Mesenchymal stem cell (in vitro differentiated cells and primary cell): ENCODE measurements at places on chromosomes 1 and 21.

GRCh38 chr1:71298633-71299032 lies 217.8 kb upstream of the ZRANB2 start:
- no peaks in the 10 kb centered on the region for H3K4me1 ChIP-seq
- H3K4me3 ChIP-seq, result no peak overlapping the region
- no peak for DNase-seq
- no peaks in the 10 kb centered on the region for H3K27me3 ChIP-seq

DNA sequence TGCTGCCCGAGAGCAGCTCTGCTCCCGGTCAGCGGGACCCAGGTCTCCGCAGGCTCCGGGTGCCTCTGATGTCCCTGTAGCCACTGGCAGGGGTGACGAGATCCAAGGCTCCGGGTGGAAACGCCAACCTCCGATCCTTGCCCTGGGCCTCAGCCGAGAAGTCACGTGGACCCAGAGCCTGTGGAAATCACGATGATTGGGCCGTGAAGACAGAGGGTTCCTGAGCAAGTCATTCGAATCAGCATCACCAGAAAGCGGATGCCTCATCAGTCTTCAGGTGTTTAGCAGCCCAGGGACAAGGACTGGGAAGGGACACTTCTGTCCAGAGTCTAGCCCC lies 12.5 kb downstream of the LRRC3 start:
- DNase-seq, result no peak
- H3K27me3 ChIP-seq, result peaks cover 3% of the 10 kb centered on the region
- H3K27ac ChIP-seq, result no peak overlapping the region
- H3K4me1 ChIP-seq, result no peaks in the 10 kb centered on the region
- no peaks in the 10 kb centered on the region for H3K36me3 ChIP-seq

DNA sequence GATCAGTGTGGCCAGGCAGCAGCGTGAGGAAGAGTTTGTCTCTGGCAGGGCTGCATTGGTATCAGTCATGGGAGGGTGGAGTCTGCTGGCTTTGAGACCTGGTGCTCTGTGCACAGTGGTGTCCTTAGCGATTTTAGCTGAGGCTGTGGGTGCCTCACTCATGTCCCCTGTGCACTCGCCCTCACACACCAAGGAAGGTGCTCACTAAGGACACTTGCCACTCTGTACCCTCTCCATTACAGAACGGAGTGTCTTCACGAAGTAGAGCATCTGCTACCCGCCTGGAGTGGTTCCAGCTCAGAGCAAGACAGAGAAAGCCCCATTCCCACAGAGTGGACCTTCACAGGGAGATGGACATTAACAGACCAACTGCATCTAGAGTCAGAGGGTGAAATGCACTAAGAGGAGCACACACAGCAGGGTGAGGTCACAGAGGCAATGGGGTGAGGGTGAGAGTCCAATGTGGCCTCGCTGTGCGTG lies 117.9 kb downstream of the MATN1 start:
- H3K27ac ChIP-seq, result no peak overlapping the region
- H3K4me1 ChIP-seq, result no peaks in the 10 kb centered on the region
- no peak for DNase-seq
- no peak overlapping the region for H3K4me3 ChIP-seq

GRCh38 chr1:221672965-221673364 lies 68.9 kb downstream of the DUSP10 start:
- H3K27ac ChIP-seq, result no peak overlapping the region
- H3K4me3 ChIP-seq, result no peak overlapping the region
- H3K27me3 ChIP-seq, result no peaks in the 10 kb centered on the region
- no peak for DNase-seq
- H3K36me3 ChIP-seq, result no peaks in the 10 kb centered on the region

GRCh38 chr1:65277605-65278347 lies 31.6 kb upstream of the DNAJC6 start:
- H3K27ac ChIP-seq, result no peak overlapping the region
- H3K4me3 ChIP-seq, result no peak overlapping the region
- H3K36me3 ChIP-seq, result no peaks in the 10 kb centered on the region
- no peaks in the 10 kb centered on the region for H3K27me3 ChIP-seq

GRCh38 chr1:31714442-31715086 lies 10.7 kb upstream of the COL16A1 start:
- H3K4me3 ChIP-seq, result peak overlapping the region; percentile 73
- peaks cover 27% of the 10 kb centered on the region for H3K4me1 ChIP-seq
- no peaks in the 10 kb centered on the region for H3K36me3 ChIP-seq
- peak overlapping the region; percentile 55 for H3K27ac ChIP-seq
- peaks cover 28% of the 10 kb centered on the region for H3K27me3 ChIP-seq

GRCh38 chr1:53356637-53357036 lies 28.8 kb upstream of the LRP8 start:
- peaks cover 3% of the 10 kb centered on the region for H3K27me3 ChIP-seq
- DNase-seq, result no peak
- no peaks in the 10 kb centered on the region for H3K4me1 ChIP-seq
- no peaks in the 10 kb centered on the region for H3K36me3 ChIP-seq
- no peak overlapping the region for H3K4me3 ChIP-seq

GRCh38 chr1:170215072-170215885 lies 69.5 kb downstream of the NTMT2 start:
- no peaks in the 10 kb centered on the region for H3K4me1 ChIP-seq
- no peak overlapping the region for H3K4me3 ChIP-seq
- H3K27me3 ChIP-seq, result no peaks in the 10 kb centered on the region
- no peak overlapping the region for H3K27ac ChIP-seq

GRCh38 chr1:82486468-82486867 lies 685.7 kb downstream of the ADGRL2 start:
- H3K36me3 ChIP-seq, result no peaks in the 10 kb centered on the region
- no peak for DNase-seq
- peaks cover 2% of the 10 kb centered on the region for H3K4me1 ChIP-seq
- no peak overlapping the region for H3K4me3 ChIP-seq

DNA sequence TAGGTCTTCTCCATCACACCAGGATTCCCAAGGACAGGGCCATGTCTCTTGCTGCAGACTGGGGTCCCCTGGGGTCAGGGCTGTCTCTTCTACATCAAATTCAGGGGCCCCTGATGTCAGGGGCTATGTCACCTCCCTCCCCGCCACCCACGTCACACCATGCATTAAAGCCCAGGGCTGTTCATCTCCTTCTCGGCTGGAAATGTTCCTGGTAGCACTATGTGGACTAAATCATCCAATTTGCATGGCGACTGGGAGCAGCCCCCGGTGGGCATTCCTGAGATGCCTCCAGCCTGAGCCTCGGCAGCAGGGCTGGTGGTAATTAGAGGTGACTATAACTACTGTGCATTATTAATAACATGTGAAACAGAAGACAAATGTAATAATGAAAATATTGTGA lies 151.7 kb upstream of the HMGB4 start:
- H3K27ac ChIP-seq, result no peak overlapping the region
- no peaks in the 10 kb centered on the region for H3K27me3 ChIP-seq
- H3K4me1 ChIP-seq, result no peaks in the 10 kb centered on the region
- no peak for DNase-seq
- H3K4me3 ChIP-seq, result no peak overlapping the region

GRCh38 chr1:178450871-178451270 lies 45.9 kb downstream of the CLEC20A start:
- H3K4me1 ChIP-seq, result no peaks in the 10 kb centered on the region
- no peaks in the 10 kb centered on the region for H3K27me3 ChIP-seq
- H3K27ac ChIP-seq, result no peak overlapping the region
- no peak overlapping the region for H3K4me3 ChIP-seq
- H3K36me3 ChIP-seq, result peaks cover 71% of the 10 kb centered on the region

DNA sequence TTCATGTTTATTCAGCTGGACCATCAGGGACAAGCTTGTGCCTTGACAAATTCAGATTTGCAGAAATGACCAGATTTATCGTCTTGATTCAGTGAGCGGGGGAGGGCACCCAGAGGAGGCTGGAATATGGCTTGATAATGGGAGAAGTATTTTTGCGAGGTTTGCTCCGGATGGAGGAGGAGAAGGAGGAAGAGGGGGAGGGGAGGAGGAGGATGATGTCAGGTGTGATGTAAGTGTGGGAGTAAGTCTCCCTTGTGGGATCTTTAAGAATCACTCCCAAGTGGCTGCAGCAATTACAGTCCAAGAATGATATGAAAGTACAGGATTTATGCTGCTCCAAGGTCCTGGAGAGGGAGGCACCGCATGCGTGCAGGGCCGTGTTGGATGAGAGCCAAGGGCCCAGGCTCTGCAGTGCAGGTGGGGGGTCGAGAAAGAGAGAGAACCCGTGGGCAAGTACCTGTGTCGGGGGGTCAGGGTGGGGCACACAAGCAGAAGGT lies 5.6 kb upstream of the ZNF496 start:
- no peak overlapping the region for H3K27ac ChIP-seq
- no peaks in the 10 kb centered on the region for H3K27me3 ChIP-seq
- no peak overlapping the region for H3K4me3 ChIP-seq
- H3K4me1 ChIP-seq, result peaks cover 34% of the 10 kb centered on the region
- no peak for DNase-seq

GRCh38 chr1:152654110-152654509 lies 9.1 kb upstream of the LCE2D start:
- no peaks in the 10 kb centered on the region for H3K36me3 ChIP-seq
- no peaks in the 10 kb centered on the region for H3K27me3 ChIP-seq
- DNase-seq, result no peak
- H3K27ac ChIP-seq, result no peak overlapping the region
- H3K4me3 ChIP-seq, result no peak overlapping the region
- H3K4me1 ChIP-seq, result no peaks in the 10 kb centered on the region

DNA sequence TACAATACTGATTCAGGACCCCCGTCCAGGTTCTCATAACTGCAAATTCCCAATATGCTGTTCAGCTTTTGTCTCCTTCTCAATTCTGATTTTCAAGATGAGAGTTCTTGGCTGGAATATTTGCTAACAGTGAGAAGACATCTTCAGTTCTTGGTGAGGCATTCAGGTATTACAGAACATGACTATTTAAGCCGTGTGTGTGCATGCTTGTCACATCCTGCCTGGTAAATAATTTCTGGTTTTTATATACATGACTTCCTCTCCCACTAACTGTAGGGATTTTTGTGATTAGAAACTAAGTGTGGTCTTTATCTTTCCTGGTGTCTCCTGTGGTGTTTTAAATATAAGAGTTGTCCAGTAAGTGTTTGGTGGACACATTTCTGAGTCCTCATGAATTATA lies 10.2 kb upstream of the SLC19A2 start:
- no peak for DNase-seq
- no peak overlapping the region for H3K27ac ChIP-seq
- H3K4me3 ChIP-seq, result no peak overlapping the region
- no peaks in the 10 kb centered on the region for H3K4me1 ChIP-seq

DNA sequence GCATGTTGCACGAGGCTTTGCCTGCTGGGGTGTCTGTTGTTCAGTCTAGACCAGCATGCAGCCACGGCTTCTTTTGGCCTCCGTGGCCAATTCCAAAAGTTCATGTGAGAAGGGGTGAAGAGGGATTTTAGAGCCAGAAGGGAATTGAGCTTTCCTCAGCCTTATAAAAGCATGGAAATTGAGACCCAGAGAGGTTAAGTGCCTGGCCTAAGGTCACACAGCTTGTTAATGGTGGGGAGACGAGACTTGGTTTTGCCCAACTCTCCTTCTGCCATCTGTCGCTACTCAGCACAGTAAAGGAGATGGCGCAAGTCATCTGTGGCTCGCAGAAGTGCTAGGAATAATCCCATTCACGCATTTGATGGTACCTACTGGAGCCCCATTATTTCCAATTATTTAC lies 25.7 kb downstream of the ZBTB18 start:
- no peaks in the 10 kb centered on the region for H3K36me3 ChIP-seq
- peaks cover 9% of the 10 kb centered on the region for H3K4me1 ChIP-seq
- no peak overlapping the region for H3K4me3 ChIP-seq
- no peak for DNase-seq
- H3K27me3 ChIP-seq, result peaks cover 75% of the 10 kb centered on the region

- peak; percentile 60 for DNase-seq
- peaks cover 14% of the 10 kb centered on the region for H3K4me1 ChIP-seq
- no peaks in the 10 kb centered on the region for H3K27me3 ChIP-seq
Measured at GRCh38 chr1:94866164-94866807, 46.1 kb downstream of the SLC44A3 start.

DNA sequence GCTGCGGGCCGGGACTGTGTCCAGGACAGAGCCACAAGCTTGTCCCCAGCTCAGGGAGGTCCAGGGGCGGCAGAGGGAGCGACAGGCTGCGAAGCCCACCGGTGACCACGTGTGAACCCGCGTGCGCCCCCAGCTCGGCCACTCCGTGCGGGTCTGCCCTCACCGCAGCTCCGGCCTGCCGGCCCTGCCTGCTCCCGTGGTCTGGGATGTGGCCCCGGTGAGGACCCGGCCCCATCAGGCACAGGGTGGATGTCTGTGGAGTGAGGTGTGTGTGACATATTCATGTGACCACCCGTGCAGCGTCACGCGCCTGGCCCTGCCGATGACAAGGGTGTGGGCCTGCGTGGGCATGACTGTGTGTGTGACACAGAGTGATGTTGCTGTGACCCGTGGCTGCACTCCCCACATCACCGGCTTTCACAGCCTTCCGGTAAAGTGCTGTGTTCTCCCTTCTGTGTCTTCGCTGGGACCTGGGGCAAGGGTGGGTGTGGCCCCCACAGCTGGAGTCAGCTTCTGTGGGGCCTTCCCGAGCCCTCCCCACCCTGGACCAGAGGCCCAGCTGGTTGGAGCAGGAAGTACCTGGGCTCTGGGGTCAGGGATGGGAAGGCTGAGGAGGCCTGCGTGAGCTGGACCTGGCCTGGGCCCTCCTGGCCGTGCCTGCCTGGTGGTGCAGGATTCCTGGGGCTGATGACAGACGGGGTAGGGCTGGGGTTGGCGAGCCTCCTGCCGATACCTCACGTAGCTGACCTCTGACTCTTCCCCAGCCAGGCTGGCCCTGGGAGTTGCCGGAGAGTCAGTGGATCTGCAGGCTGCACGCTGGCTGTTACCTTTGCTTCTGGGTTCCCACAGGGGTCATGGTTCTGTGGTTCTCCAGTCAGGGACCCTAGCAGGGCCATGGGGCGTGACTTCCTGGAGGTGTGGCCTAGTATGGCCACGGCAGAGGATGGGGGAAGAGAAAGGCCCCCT lies 4.1 kb downstream of the RNF223 start:
- peaks cover 37% of the 10 kb centered on the region for H3K4me1 ChIP-seq
- no peak overlapping the region for H3K27ac ChIP-seq
- no peak for DNase-seq

GRCh38 chr1:28173980-28174297 lies 2.6 kb downstream of the PTAFR start:
- no peak overlapping the region for H3K27ac ChIP-seq
- no peaks in the 10 kb centered on the region for H3K36me3 ChIP-seq
- H3K4me3 ChIP-seq, result no peak overlapping the region
- H3K27me3 ChIP-seq, result peaks cover 15% of the 10 kb centered on the region

GRCh38 chr1:184820218-184820750 lies 65.6 kb upstream of the EDEM3 start:
- no peaks in the 10 kb centered on the region for H3K4me1 ChIP-seq
- DNase-seq, result no peak
- H3K27me3 ChIP-seq, result no peaks in the 10 kb centered on the region
- H3K27ac ChIP-seq, result no peak overlapping the region
- no peak overlapping the region for H3K4me3 ChIP-seq

GRCh38 chr1:23936481-23937176 lies 23.0 kb upstream of the PNRC2 start:
- H3K36me3 ChIP-seq, result no peaks in the 10 kb centered on the region
- H3K4me1 ChIP-seq, result no peaks in the 10 kb centered on the region
- no peak overlapping the region for H3K4me3 ChIP-seq

GRCh38 chr1:84298328-84298683 lies 3.2 kb upstream of the SAMD13 start:
- H3K27me3 ChIP-seq, result no peaks in the 10 kb centered on the region
- H3K4me1 ChIP-seq, result peaks cover 4% of the 10 kb centered on the region
- H3K36me3 ChIP-seq, result no peaks in the 10 kb centered on the region
- H3K27ac ChIP-seq, result peak overlapping the region; percentile 24

- DNase-seq, result no peak
- peaks cover 26% of the 10 kb centered on the region for H3K27me3 ChIP-seq
- no peak overlapping the region for H3K4me3 ChIP-seq
- no peaks in the 10 kb centered on the region for H3K36me3 ChIP-seq
Measured at GRCh38 chr1:207954104-207954503, 43.2 kb upstream of the CD34 start.
